ENCODE measurements at places on chromosomes 16 and 17.

GRCh38 chr16:88133507-88133843 lies 182.2 kb downstream of the BANP start:
- DNase-seq, result no peak

- no peak for DNase-seq
Observed at GRCh38 chr17:15744885-15745284, 12.8 kb downstream of the TBC1D26 start.

DNA sequence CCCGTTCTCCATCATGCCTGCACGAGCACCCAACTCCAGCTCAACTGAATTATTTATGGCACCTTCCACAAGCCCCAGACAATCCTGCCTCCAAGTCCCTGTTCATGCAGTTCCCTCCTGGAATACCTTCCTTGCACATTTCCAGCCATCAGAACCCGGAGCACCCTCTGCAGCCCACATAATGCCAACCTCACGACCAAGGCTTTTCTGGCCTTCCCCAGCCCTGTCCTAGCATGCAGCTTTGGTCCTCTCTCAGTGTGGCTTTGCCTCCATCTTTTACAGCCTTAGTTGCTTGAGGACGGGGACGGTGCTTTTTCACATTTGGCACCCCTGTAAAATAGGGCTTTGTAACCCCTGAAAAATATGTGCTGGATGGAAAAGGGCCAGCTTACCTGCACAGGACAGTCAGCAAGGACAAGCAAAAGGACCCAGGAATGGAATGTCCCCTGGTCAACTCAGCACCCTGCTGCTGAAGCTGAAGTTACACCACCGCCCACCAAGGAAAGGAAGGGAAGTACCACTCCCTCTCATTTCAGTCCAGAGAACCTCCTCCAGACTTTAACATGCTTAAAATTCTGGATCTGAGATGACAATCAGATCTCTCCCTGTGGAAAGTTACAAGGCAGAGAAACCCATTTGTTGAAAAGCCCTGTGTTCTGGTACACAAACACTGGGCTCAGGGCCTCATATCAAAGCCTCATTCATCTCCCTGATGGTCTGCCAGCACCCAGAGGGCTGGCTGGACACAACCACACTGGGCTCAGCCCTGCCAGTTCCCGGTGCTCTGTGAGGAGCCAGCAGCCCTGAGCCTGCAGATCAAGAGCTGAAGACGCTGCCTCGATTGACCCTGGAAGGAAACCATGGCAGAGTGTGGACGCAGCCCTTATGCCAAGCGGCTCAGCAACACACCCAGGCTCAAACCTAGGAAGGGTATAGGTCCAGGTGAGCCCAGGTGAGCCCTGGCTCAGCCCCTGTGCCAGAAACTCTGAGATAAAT lies 2.9 kb downstream of the SLC39A11 start:
- no peak for DNase-seq

- no peak for DNase-seq
Observed at GRCh38 chr16:59907611-59908010, 1173.5 kb upstream of the GOT2 start.

- DNase-seq, result no peak
Observed at GRCh38 chr17:63309021-63309420, 137.1 kb downstream of the CYB561 start.

DNA sequence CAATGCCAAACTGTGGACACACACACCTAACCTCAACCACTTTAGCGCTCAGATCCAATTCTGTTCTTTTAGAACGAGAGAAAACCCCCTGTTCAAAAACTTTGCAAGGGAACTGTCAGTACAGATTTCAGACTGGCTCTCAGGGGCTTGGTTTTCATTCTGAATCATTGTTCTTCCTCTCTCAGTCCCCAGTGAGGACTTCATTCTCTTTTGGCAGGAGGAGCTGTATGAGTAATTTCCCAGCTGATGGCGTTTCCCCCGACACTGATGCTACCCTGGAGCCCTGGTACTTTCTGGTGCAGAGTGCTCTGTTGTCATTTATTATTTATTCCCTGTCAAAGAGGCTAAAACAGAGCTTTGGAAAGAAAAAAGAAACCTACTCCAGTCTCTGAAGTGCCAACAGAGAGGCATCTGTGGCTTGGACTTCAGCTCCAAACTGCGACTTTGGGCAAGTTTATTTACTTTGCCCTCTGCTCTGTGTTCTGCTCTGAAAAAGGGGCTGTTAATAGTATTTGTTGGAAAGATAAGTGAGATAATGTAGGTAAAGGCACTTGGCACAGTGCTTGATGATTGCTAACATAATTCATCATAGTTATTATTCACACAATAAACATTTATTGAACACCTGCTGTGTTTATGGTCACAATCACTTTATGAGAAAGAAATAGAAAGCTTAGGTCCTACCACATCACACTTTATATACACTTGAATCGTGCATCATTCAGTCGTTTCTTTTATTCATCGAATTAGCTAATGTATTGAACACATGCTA lies 28.3 kb downstream of the ETV4 start:
- DNase-seq, result no peak

DNA sequence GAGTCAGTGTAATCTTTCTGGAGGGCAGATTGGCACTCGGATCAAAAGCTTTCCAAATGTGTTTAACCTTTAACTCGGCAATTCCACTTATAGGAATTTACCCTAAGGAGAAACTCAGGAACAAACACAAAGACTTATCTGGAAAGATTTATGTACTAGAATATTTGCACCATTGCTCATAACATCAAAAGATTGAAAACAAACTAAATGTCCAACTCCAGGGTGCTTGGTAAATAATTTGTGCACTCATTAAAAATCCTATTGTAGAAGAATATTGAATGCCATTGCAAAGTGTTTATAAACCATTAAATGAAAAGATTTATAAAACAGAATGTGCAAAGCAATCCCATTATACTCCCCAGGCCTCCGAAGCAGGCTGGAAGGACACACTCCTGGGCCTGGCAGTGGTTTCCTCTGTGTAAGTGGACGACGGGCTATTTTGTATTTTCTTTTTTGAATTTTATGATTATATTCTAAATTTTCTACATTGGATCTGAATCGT lies 18.7 kb upstream of the RBFOX3 start:
- no peak for DNase-seq

- DNase-seq, result no peak
Observed at GRCh38 chr17:72560303-72561247, 439.8 kb downstream of the SOX9 start.

DNA sequence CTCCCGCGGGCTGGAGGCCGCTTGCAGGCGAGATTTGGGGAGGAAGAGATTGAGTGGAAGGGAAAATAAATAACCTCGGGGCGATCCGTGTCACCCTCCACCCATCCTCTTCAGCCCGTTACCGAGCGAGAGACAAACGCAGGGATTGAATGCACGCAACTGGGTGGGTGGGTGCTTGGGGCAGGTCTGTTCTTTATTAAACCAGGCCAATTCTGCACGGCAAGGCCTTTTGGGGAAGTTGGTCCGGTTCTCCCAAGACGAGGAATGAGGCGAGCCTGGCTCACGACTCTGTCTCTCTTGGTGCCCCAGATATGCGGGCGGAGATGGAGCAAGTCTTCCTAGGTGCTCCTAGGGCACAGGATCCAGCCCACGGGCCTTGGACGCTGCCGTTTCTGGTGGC lies 396 bp upstream of the HOXB7 start:
- DNase-seq, result no peak

- DNase-seq, result no peak
Observed at GRCh38 chr17:82957961-82958561, 118.2 kb upstream of the ZNF750 start.

GRCh38 chr17:34140006-34140405 lies 115.1 kb upstream of the CCL2 start:
- no peak for DNase-seq

DNA sequence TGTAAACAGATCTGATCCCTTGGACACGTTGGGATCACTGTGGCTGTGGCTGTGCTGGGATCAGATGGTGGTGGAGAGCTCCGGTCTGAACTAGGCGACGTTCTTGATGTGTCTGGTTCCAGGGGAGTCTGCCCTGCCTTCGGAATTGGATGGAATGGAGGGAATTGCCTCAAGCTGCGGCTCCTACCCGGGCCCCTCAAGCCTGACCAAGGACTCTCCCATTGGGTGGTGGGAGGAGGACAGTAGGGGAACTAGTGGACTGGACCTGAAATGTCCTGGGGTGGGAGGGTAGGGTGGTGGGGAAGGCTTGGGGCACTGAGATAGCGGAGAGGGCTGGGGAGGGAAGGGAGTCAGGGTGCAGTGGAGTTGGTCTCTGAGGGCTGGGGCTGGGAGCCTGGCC lies 3.2 kb upstream of the UBALD1 start:
- DNase-seq, result no peak

- no peak for DNase-seq
Observed at GRCh38 chr16:58337090-58337444, 42.2 kb upstream of the PRSS54 start.

DNA sequence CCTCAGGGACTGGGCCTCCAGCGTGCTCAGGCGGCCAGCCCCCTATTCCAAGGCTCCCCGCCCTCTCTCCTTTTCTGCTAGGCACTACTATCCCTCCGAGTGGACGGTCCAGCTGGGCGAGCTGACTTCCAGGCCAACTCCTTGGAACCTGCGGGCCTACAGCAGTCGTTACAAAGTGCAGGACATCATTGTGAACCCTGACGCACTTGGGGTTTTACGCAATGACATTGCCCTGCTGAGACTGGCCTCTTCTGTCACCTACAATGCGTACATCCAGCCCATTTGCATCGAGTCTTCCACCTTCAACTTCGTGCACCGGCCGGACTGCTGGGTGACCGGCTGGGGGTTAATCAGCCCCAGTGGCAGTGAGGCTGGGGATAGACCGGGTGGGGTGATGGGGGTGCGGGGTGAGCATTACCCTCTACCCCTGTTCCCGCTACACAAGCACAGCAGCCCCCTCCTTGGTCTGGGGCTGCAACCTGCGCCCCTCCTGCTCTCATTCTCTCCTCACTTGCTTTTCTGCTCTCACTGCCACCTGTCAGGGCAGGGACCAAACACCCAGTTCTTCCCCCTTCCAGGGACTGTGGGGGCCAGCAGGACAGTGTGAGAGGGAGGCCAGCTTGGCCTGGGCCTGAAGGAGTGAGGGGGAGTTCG lies 1.1 kb downstream of the PRSS41 start:
- DNase-seq, result no peak

- no peak for DNase-seq
Observed at GRCh38 chr17:38907930-38908675, 17.3 kb upstream of the LASP1NB start.
